ENCODE measurements at places on chromosomes 1 and 21. TPM values are rescaled to one million over a fixed set of nuclear protein-coding genes. Genes with fewer than 3 reads are reported as not detected.
A peak's percentile ranks its signal among the peaks of the same experiment; 100 is the strongest.

Gene TSSK3
- 0.92 TPM for total RNA-seq

Gene NTMT2
- total RNA-seq, result not detected

Gene HMCN1
- total RNA-seq, result 0.89 TPM

Gene HTR1D
- total RNA-seq, result not detected

Gene TEDDM1
- total RNA-seq, result not detected

Gene FAM89A
- 12.1 TPM for total RNA-seq

Gene VWA5B1
- total RNA-seq, result not detected

Gene TNFRSF14
- 371 TPM for total RNA-seq

Gene CD34
- 14.0 TPM for total RNA-seq

Gene SPRR5
- not detected for total RNA-seq

Gene ACOT11
- 49.0 TPM for total RNA-seq

Gene ZSWIM5
- total RNA-seq, result 0.45 TPM

Gene ST3GAL3
- 1.6 TPM for total RNA-seq

- H3K4me1 ChIP-seq, result no peaks in the 10 kb centered on the region
- peaks cover 76% of the 10 kb centered on the region for H3K36me3 ChIP-seq
- no peak for DNase-seq
- H3K27ac ChIP-seq, result no peak overlapping the region
- no peaks in the 10 kb centered on the region for H3K27me3 ChIP-seq
- H3K4me3 ChIP-seq, result no peak overlapping the region
Measured at GRCh38 chr1:92323473-92324453, 24.9 kb downstream of the RPAP2 start.

DNA sequence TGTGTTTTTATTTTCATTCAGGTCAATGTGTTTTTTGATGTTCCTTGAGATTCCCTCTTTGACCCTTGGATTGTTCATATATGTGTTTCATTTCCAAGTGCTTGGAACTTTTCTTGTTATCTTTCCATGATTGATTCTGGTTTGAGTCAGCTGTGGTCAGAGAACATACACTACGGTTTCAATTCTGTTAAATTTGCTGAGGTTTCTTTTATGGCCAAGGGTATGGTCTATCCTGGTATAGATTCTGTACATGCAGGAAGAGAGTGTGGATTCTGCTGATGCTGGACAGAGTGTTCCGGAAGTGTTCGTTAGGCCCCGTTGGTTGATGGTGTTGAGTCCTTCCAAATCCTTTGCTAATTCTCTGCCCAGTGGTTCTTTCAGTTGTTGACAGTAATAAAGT is 98.5 kb upstream of the COL6A1 start:
- H3K36me3 ChIP-seq, result no peaks in the 10 kb centered on the region
- H3K27ac ChIP-seq, result no peak overlapping the region
- no peak overlapping the region for H3K4me3 ChIP-seq
- no peaks in the 10 kb centered on the region for H3K27me3 ChIP-seq

DNA sequence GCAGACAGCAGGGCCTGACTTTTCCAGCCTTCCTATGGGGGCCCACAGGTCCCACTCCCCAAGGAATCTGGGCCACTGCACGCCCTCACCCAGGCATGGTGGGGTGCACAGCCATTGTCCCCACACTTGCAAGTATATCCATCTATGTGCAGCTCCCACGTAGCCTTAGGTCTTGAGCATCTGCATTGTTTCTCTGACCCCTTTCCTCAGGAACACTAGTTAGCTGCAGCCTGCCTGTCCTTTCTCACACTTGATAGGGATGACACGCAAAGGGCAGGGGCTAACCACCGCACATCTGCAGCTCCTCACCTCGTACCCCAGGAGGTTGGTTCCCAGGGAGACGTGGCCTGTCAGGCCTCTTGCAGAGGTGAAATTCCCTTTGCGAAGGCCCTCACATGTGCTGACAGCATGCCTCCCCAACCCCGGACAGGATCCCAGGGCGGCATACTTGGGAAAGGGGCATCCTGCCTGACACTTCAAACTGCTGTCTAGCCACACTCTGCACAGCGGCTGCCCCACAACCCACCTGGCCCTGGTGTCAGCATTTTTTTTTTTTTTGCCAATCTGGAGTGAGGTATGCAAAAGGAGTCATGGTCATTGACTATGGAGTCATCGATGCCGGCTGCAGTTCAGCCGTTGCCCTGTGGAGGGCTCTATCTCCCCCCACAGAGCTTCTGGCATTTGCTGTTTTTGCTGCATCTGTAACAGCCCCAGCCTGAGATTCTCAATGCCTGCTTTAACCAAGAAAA is 5.0 kb downstream of the JMJD4 start:
- peaks cover 16% of the 10 kb centered on the region for H3K36me3 ChIP-seq
- H3K4me1 ChIP-seq, result peaks cover 50% of the 10 kb centered on the region
- no peak overlapping the region for H3K27ac ChIP-seq
- no peaks in the 10 kb centered on the region for H3K27me3 ChIP-seq
- DNase-seq, result no peak
- no peak overlapping the region for H3K4me3 ChIP-seq

- no peak for DNase-seq
- H3K27ac ChIP-seq, result peak overlapping the region; percentile 95
Measured at GRCh38 chr1:147243841-147244240, 1.4 kb downstream of the CHD1L start.

DNA sequence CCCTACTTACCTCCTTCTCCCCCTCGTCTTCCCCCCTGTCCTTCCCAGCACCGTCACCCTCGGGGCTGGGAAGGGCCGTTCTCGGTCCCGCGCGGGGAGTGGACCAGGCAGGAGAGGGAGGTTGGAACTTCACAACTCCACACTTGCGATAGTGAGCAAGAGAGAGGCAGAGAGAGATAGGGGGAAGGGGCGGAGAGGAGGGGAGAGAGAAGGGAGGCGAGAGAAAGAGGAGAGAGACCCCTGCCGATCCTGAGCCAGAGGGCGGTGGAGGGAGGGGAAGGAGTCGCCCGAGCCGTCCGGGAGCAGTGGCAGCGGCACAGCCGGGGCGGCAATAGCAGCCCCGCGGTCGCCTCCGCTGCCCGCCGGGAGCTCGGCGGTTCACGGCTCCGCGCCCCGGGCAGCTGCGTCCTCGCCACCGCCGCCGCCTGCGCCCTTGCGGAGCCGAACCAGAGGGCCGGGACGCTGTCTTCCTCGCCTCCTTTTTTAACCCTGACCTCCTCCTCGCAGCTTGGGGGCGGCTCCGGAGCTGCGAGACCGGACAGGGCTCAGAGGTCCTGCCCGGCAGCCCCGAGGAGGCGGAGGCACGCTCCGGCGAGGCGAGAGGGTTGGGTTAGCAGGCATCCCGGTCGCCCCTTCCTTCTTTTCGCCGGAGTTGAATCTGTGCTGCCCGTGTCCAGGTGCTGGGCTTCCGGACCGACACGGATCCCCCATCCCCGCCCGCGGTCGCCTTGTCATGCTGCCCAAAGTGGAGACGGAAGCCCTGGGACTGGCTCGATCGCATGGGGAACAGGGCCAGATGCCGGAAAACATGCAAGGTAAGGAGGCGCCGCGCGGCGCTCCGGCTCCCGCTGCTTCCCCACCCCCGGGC is 11.7 kb downstream of the NR5A2 start:
- peaks cover 48% of the 10 kb centered on the region for H3K27me3 ChIP-seq
- peak; percentile 46 for DNase-seq
- no peaks in the 10 kb centered on the region for H3K36me3 ChIP-seq

- peak overlapping the region; percentile 88 for H3K27ac ChIP-seq
- H3K4me1 ChIP-seq, result no peaks in the 10 kb centered on the region
- H3K4me3 ChIP-seq, result no peak overlapping the region
- DNase-seq, result no peak
Measured at GRCh38 chr1:202547215-202547614, 163.0 kb downstream of the SYT2 start.

GRCh38 chr1:199283794-199284193 is 645.0 kb downstream of the PTPRC start:
- no peaks in the 10 kb centered on the region for H3K4me1 ChIP-seq
- H3K4me3 ChIP-seq, result no peak overlapping the region
- H3K27ac ChIP-seq, result no peak overlapping the region
- H3K36me3 ChIP-seq, result no peaks in the 10 kb centered on the region

DNA sequence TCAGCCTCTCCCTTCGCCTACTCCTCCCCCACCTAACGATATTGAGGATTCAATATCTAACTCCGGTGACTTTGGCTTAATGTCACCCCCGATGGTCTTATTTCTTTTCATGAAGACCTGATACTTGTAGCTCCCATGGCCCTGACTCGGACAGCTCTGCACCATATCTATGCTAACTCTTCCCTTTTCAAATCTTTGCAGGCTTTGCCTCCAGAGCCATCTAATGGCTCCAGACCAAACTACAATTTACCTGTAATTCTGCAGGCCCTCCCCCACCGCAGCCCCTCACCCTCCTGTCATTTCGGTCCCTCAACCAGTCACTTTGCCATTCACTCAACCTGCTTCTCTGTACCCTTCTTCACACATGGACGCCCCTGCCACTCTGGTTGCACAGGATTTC is 7.9 kb upstream of the GSTM5 start:
- H3K4me3 ChIP-seq, result no peak overlapping the region
- peaks cover 11% of the 10 kb centered on the region for H3K4me1 ChIP-seq
- no peaks in the 10 kb centered on the region for H3K27me3 ChIP-seq

DNA sequence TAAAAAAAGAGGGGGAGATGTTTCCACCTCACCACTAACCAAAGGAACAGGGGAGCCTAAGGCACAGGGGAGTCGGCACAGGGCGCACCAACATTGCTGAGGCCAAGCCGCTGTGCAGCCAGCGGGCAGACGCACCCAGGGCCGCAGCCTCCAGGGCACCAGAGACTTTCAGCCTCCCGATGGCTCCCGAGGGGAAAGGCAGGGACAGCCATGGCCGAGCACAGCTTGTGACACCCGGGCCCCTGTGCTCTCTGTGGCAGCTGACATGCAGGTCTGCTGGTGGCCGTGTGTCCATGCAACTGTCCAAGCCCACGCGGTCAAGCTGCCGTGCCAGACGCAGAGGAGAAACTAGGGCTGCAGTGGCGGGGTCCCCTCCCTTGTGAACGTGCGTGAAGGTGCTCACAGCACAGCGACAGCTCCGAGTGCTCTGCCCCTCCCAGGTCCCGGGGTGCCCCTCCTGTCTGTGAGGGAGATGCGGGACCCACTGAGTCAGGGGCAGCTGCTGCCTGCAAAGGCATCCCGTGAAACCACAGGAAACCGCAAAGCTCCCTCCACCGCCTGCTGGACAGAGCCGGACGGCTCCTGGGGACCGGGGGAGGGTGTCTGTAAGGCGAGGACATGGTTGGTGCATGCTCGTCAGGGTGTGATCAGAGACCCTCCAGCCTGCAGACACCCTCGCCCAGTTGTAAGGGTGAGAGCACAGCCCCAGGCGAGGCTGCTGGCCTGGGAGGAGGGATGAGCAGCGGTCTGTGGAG is 2.5 kb downstream of the KRTAP10-11 start:
- no peaks in the 10 kb centered on the region for H3K36me3 ChIP-seq
- no peaks in the 10 kb centered on the region for H3K4me1 ChIP-seq
- H3K4me3 ChIP-seq, result no peak overlapping the region
- H3K27ac ChIP-seq, result no peak overlapping the region

GRCh38 chr1:45322486-45323040 is 4.1 kb upstream of the HPDL start:
- H3K27me3 ChIP-seq, result peaks cover 5% of the 10 kb centered on the region
- H3K27ac ChIP-seq, result no peak overlapping the region
- no peaks in the 10 kb centered on the region for H3K36me3 ChIP-seq

DNA sequence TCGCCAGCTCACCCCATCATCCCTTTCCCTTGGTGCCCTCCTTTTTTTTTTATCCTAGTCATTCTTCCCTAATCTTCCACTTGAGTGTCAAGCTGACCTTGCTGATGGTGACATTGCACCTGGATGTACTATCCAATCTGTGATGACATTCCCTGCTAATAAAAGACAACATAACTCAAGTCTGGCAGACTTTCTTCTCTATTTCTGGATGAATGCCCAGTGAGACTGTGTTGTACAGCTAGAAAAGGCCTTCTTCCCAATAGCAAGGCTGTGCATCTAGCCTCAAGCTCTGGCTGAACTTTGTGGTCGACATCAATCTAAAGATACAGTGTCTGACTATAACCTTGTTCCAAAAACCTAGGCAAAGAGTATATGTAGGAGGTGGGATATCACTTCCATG is 6.4 kb downstream of the IL24 start:
- H3K27ac ChIP-seq, result no peak overlapping the region
- no peak overlapping the region for H3K4me3 ChIP-seq
- no peak for DNase-seq
- H3K36me3 ChIP-seq, result no peaks in the 10 kb centered on the region
- H3K4me1 ChIP-seq, result peaks cover 4% of the 10 kb centered on the region

DNA sequence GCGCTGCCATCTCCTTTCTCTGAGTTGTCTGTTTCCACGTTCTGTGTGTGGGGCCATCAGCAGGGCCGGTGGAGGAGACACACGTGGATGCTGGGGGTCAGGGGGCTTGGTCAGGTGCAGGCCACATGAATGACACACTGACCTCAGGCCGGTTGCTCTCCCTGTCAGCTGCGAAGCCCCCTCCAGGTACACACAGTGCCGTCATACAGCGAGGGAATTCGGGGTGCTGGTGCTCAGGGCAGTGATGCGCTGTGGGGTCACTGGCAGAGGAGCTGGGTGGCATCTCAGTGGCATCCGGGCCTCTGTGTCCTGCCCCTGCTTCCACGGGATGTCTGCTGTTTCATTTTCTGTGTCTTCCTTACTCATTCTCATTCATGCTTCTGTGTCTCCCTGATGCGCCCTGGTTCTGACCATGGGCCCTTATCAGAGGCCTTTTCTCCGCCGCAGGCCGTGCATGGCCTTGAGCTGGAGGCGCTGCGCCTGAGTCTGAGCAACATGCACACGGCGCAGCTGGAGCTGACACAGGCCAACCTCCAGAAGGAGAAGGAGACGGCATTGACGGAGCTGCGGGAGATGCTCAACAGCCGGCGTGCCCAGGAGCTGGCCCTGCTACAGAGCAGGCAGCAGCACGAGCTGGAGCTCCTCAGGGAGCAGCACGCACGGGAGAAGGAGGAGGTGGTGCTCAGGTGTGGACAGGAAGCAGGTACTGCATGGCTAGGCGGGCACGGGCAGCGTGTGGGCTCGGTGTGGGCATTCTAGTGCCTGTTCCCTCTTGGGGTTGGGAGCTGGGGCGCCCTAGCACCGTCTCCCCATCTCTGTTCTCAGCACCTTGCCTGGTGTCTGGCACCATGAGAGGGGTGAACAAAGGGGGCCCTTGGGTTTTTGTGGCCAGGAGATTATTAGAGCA is 22.6 kb downstream of the PCNT start:
- H3K27me3 ChIP-seq, result no peaks in the 10 kb centered on the region
- no peak overlapping the region for H3K27ac ChIP-seq
- no peak overlapping the region for H3K4me3 ChIP-seq
- peaks cover 79% of the 10 kb centered on the region for H3K36me3 ChIP-seq
- DNase-seq, result no peak

GRCh38 chr1:61370913-61371279 is 288.5 kb downstream of the NFIA start:
- no peak overlapping the region for H3K4me3 ChIP-seq
- no peak overlapping the region for H3K27ac ChIP-seq
- no peaks in the 10 kb centered on the region for H3K27me3 ChIP-seq

GRCh38 chr1:162656266-162656665 is 24.0 kb downstream of the DDR2 start:
- H3K27ac ChIP-seq, result no peak overlapping the region
- H3K4me3 ChIP-seq, result no peak overlapping the region
- DNase-seq, result no peak
- no peaks in the 10 kb centered on the region for H3K36me3 ChIP-seq
- no peaks in the 10 kb centered on the region for H3K4me1 ChIP-seq

- H3K27me3 ChIP-seq, result no peaks in the 10 kb centered on the region
- no peak for DNase-seq
- H3K27ac ChIP-seq, result no peak overlapping the region
- H3K4me3 ChIP-seq, result no peak overlapping the region
- no peaks in the 10 kb centered on the region for H3K36me3 ChIP-seq
Measured at GRCh38 chr1:39226836-39227235, 22.3 kb downstream of the MACF1 start.

Data from stomach (tissue), 19 donors.